ENCODE measurements at places on chromosomes 4 and X.

GRCh38 chrX:3379111-3379510, 32.7 kb upstream of the MXRA5 start:
- DNase-seq = no peak

DNA sequence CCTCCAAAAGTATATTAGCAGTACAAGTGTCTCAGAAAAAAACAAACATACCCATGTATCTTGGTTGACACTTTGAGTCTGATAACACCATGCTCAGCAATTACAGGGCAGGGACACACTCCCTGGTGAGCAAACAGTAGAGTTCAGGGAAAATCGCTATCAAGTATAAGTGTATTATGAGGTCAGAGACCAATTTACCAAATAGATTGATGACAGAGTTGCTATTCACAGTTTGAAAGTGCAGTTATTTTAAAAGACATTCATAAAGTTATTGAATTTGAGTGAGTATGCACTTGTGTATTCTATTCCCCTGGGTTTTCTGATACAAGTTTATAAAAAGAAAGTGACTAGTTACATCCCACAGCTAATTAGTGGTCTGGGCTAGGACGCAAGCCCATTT, 10.2 kb upstream of the LONRF3 start:
- DNase-seq = no peak

DNA sequence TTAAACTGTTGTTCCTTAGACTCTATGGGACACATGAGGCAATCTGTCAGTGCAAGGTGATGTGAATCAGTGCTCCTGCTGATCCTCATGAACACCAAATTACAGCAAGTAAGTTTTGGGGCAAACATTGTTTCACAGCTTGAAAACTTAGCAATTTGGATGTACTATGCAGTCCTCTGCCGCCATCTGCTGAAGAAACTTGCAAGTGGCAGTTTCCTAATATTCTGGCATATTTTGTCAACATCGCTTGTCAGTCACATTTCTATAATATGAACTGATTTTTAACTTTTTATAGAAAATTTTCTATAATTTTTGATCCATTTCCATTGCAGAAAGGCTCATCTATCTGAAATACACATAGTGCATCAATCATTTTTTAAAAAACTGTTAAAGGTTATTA, 56.3 kb downstream of the ZAR1 start:
- no peak for DNase-seq

DNA sequence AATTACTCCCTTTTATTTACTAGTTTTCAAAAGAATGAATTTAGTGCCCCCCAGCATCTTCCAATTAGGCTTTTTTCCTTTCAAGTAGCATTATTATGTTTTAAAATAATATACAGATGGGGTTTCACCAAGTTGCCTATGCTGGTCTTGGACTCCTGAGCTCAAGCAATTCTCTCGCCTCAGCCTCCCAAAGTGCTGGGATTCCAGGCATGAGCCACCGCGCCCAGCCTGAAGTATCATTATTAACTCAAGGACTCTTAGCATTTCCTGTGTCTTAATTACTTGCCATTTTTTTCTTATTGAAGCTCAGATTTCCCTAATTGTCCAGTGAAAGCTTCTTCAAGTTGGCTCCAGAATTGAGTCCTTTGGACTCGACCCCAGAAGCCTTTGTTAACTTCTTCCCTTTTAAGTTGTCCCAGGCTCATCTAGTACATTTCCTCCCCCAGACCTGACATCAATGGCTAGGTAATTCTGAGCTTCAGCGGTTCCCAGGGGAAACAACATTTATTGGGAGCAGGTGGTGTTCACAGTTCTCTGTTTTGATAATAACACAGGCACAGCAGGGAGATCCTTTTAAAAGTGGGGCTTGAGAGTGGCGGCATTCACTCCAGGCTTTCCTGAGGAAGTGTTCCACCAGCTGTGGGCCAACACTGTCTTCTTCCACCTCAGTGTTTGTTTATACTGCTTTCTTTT, 10.0 kb downstream of the SAT1 start:
- no peak for DNase-seq

Data from stimulated activated CD8-positive, alpha-beta memory T cell treated with anti-CD3 and anti-CD28 coated beads, Interleukin-4, amount 100 ng/mL, for 4 hours (primary cell).